ENCODE measurements at places on chromosomes 2 and 18.

- no peak for DNase-seq
These were observed 819.9 kb downstream of the BCL11A start for GRCh38 chr2:59733567-59733930.

- no peak for DNase-seq
These were observed 123.0 kb downstream of the PMAIP1 start for GRCh38 chr18:60022671-60023276.

DNA sequence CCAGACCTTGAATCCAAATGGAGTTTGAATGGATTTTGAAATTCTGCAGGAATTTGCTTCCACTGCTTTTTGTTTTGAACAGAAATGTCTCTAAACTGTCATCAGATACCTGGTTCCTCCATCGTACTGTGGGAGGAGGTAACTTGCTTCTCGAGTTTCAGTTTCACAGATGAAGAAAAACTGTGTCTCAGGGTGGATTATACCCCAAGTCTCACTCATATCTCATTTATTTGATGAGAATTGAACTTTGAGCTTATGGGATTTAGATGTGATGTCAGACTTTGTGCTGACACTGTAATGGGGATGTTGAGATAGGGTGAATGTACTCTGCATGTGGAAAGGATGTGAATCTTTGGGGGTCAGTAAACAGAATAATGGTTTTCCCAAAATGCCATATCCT, 107.5 kb downstream of the GORASP2 start:
- DNase-seq = no peak

DNA sequence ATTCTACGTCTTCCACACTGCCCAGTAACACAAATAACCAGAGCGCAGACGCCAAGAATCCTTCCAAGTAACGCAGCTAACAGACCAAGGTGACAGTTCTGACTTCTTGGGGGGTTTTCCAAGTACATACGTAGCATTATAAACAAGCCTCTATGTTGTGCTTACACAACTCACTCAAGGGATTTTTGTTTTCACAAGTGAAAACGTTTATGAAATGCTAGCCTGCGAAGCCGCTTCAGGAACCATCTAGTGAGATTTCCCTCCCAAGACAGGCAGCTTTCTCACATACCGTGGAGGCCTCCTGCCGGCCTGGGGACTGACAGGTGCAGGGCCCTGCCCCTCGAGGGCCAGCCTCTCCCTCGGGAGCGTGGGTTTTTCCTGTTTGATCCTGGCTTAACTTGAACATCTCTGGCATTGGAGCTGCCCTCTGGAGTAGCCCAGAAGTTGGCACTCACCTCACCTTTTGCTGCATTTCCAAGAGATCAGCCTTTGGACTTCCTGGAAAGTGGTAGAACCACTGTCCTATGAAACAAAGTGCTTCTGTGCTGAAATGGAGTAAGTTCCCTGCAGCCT, 151.1 kb downstream of the MBP start:
- DNase-seq = no peak

DNA sequence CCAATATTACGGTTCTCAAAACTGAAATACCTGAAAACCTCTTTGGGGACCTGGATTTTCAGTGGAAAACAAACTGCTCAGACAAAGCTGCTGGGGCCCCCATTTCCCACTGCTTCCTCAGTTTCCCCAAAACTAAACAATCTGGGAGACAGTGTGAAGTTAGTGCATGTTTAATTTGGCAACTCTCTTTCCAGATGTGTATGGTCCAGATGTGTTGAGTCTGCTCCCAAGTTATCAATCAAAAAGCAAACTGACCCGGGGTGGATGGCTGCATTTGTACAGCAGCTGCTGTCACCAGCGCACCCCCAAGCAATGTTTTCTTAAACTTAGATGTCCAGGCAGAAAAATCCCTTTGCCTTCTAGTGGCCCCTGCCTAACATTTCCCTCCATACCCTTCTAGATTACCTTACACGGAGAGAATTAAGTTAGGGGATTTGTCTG, 136.9 kb downstream of the COPS8 start:
- no peak for DNase-seq

GRCh38 chr2:206062724-206063123, 23.2 kb downstream of the INO80D start:
- DNase-seq = no peak

DNA sequence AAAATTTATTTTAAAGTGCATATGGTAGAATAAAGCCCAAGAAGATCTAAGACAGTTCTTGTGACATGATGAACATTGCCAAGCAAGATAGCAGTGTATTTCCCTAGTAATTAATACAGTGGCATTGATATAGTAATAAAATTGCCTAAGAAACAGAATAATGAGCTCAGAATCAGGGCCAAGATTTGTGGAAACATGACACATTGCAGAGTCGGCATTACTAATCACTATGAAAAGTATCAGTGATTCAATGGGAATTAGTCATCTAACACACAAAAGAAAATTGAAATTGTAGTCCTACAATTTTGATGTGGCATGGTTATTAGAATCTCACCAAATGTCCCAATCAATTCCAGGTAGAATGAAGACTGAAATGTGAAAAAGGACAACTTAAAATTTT, 243.0 kb upstream of the CYRIA start:
- DNase-seq = no peak

DNA sequence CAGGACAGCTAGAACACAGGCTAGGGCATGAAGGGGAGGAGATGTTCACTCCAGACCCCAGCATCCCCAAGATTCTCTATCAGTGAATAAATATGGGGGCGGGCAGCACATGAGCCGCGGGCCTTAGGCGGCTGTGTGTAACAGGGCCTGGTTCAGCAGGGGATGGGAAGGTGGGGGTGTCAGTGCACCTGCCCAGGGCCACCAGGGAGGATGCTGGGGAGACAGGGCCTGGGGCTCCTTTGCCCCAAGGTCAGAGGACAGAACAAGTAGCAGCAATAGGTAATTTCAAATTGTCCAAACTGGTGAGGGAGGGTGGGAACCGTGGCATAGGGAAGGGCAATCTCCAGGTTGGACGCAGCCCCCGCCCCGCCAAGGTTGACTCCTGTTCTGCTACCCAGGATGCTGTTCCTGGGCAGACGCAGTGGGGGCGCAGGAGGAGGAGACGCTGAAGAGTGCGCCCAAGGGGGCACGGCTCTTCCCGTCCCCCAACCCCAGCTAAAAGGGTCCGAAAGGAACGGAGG, 16.2 kb downstream of the CYP26B1 start:
- DNase-seq = no peak

All from NCI-H748 treated with DMSO at 0.1 percent for 48 hours (cell line).